ENCODE measurements at places on chromosomes 13 and 19.

- peak; percentile 11 for DNase-seq
Measured at GRCh38 chr19:21117041-21117907, 24.6 kb upstream of the ZNF431 start.

DNA sequence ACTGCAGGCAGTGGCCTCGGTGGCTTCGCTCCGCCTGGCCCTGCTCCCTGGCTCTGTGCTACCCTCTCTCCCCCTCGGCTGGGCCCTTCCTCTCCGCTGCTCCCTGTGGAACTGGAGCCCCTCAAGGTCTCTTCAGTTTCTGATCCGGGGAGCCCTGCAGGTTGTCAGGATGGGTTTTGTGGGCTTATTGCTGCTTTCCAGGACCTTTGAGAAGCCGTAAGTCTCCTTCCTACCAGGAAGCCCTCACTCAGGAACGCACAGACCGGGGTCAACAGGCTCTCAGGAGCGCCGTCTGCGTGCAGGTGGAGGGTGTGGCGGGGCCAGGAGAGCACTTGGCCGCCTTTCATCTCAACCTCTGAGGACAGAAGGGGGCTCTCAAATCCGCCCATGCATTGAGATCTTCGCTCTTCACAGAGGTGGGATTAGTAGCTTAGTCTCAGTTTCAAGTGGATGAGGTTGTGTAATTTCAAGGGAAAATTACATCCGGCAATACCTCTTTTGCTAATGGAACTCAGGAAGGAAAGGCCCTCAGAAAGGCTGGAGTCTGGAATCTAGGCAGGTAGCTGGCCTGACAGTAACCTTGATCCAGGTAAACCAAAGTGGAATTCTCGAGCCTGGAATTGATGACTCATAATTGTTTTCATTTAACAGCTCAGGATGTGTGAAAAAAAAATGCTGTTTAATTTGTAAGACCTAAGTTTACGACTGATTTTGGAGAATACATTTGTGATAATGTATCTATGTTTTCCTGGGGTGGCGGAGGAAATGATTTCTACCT lies 102.0 kb downstream of the ATP11A start:
- no peak for DNase-seq

- peak; percentile 26 for DNase-seq
Measured at GRCh38 chr19:33416307-33417215, 43.1 kb downstream of the CEBPG start.

- no peak for DNase-seq
Measured at GRCh38 chr13:51479199-51479523, 26.3 kb upstream of the INTS6 start.

DNA sequence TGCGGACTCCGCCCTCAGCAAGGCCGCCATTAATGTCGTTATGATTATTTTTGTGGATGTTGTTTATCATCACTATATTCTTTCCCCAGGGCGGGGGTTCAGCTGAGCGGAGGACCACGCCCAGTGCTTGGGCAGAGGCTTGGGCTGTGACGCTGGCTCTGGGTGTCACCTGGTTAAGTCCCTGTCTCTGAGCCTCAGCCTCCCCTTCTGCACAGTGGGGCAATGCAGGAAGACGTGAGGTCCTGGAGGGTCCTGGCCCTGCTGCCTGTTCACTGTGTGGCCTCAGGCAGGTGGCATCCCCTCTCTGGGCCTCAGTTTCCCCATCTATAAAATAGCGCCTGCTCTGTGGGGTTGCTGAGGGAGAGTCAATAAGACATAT lies 32.5 kb downstream of the NFIC start:
- no peak for DNase-seq

GRCh38 chr13:29165840-29166239 lies 345.7 kb downstream of the MTUS2 start:
- DNase-seq = no peak

GRCh38 chr13:31913459-31913858 lies 118.1 kb upstream of the FRY start:
- peak; percentile 24 for DNase-seq

- DNase-seq = peak; percentile 88
Measured at GRCh38 chr13:101514695-101515275, 62.3 kb downstream of the ITGBL1 start.

DNA sequence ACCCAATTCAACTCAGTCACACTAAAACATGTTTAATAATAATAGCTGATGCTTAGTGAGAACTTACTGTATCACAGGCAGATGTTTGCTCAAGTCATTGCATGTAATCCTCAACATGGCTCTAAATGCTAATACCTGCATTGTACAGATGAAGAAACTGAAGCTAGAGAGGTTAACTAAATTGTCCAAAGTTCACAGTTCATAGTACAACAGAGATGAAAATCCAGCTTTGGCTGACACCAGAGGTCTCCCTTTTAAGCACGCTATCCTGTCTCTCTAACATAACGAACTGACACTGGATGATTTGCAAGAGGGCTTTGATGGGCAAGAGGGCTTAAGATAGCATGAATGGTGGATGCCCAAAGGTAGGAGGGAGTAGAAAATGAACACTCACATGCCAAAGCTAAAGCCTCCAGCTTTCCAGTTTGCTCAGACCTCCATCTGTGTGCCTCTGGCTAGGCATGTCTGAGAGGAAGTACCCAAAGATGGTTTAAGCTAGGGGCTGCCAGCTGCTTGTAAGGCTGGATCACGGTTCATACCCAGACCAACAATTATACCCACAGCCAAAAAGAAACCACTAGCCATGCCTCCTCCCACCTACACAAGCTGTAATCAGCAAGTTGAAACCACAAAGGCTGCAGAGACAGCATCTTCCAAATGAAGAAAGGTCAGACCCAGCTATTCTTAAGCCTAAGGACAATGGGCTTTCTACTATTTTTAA lies 196.9 kb upstream of the UBL3 start:
- DNase-seq = no peak

DNA sequence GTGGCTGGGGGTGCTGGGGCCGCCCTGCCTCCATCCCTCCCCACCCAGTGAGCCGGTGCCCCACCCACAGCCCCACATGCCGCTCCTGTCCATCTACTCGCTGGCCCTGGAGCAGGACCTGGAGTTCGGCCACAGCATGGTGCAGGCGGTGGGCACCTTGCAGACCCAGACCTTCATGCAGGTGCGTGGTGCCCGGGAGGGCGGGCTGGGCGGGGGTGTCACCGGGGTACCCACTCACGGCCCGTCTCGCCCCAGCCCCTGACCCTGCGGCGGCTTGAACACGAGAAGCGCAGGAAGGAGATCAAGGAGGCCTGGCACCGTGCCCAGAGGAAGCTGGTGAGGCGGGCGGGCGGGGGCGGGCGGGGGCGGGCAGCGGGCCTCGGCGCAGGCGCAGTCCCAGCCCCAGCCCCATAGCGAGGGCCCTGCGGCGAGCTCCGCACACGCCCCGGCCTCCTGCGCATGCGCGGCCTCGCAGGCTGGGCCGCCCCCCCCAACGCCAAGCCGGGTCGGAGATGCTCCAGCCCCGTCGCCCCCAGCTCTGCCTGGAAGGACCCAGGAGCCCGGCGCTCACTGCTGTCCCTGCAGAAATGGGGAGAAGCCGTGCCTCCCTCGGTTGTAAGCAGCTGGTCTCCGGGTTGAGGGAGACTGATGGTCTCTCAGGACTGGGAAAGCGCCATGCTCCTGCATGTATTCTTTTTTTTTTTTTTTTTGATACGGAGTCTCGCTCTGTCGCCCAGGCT lies 7.7 kb downstream of the ARHGAP45 start:
- DNase-seq = peak; percentile 85

- DNase-seq = no peak
Measured at GRCh38 chr13:113155982-113156655, 2.3 kb upstream of the PROZ start.

GRCh38 chr19:32201211-32201610 lies 144.2 kb upstream of the ZNF507 start:
- DNase-seq = no peak

DNA sequence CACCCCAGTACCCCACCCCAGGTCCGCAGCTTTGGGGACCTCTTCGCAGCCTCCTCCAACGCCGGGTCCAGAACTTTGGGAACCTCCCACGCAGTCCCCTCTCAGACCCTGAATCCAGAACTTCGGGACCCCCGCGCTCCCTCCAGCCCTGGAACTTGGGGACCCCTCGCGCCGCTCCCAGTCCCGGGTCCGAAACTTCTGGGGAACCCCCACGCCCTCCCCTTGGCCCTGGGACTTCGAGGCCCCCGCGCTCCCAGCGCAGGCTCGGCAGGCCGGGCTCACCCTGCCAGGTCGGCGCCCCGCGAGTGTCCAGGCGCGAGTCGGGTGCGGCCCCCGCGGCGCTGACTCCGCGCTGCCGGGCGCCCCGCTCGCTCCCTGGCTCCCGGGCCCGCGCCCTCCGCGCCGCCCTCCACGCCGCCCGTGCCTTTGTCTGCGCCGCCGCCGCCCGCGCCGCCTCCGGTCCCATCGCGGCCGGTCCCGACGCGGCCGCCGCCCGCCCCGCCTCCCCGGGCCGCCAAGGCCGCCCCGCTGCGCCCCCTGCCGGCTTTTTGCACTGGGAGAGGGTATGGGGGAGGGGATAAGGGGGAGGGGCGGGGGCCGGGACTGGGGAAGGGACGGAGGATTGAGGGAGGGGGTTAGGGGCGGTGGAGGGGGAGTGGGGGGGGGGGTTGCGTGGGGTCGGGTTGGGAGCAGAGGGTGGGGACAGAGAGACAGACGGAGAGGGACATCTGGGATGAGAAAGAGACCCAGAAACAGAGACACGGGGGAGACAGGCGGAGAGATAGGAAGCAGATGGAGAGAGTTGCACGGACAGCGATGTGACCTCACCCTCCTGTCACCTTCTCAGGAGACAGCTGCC lies at the start of gene HOMER3:
Gene HOMER3 (minus strand): TSS at position 449 of the 859 bp plus-strand sequence. CDS start 2,235 bp downstream, outside the sequence.
- DNase-seq = peak; percentile 52

GRCh38 chr19:55345101-55345817 lies 5.6 kb downstream of the KMT5C start:
- DNase-seq = no peak

DNA sequence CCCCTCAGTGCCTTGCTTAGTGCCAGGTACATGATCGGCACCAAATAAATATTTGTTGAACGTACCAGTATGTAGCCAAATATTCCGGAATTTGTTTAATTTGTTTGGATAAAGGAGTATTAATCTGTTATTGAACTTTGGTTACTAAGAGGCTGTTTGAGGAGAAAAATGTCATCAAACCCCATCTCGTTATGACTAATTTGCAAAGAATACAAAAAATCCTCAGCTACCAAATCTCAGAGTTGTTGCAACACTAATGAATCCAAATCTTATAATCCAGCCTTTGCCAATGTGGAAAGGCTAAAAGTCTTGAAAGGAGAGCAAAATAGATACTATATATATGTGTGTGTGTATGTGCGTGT lies 79.5 kb downstream of the KLF5 start:
- no peak for DNase-seq

DNA sequence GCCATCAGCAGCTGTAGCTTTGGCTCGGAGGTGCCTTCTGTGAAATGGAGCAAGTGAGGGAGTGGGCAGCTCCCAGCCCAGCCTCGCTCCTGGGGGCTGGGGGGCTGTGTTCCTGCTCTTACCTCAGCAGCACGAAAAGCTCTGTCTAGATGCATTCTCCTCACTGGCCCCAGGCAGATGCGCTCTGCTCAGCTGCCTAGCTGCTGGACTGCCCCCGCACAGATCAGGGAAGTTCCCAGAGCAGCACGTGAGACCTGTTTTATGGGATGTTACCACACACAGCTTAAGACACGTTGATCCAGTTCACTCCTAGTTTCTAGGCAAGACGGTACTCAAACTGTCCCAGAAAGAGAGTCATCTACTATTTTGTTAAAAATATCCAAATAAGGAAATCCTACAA lies 13.6 kb downstream of the LCP1 start:
- no peak for DNase-seq

GRCh38 chr13:48500652-48501197 lies 32.2 kb downstream of the RCBTB2 start:
- no peak for DNase-seq

DNA sequence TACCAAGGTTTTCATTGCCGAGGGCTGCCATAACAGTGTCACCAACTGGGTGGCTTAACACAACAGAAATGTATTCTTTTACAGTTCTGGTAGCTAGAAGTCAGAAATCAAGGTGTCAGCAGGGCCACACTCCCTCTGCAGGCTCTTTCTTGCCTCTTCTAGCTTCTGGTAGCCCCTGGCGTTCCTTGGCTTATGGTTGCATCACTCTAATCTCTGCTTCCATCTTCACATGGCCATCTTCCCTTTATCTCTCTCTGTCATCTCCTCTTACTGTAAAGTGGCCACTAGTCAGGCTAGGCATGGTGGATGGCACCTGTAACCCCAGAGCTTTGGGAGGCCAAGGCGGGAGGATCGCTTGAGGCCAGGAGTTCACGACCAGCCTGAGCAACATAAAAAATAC lies 38.0 kb upstream of the MRI1 start:
- DNase-seq = no peak

DNA sequence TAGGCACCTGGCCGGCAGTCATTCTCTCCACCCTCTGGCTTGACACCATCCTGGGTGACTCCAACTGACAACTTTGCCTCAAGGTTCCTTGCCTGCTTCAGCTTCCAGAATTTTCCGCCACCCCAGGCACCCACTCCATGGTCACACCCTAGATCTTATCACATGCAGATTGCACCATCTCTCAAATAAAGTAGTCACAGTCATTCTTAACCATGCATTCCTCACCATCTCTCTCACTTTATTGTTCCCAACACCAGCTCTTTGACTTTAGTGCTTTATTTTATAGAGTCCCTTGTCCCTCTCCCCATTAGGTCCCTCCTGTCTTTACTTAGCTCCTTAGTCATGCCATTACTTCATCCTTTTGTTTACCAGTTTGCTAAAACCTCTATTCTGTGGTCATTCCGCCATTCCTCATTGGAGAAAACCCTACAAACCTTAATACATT lies 351.7 kb downstream of the SPRY2 start:
- no peak for DNase-seq

DNA sequence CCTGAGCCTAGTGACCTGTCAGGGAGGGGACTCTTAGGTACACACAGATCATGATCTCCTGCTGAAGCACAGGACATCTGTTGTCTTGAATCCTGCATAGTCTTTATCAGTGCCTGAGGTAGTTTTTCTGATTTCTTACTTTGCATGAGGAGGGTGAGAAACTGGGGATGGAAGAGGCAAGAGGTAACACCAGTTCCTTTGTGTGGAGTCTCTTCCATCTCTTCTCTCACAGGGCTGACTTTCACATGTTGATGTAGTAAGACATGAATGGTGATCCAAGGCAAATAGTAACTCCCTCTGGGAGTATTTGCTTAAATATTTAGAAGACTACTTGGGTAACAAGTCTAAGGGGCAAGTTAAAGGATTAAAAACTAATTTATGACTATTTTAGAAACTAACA lies 9.5 kb downstream of the NBEA start:
- DNase-seq = no peak

DNA sequence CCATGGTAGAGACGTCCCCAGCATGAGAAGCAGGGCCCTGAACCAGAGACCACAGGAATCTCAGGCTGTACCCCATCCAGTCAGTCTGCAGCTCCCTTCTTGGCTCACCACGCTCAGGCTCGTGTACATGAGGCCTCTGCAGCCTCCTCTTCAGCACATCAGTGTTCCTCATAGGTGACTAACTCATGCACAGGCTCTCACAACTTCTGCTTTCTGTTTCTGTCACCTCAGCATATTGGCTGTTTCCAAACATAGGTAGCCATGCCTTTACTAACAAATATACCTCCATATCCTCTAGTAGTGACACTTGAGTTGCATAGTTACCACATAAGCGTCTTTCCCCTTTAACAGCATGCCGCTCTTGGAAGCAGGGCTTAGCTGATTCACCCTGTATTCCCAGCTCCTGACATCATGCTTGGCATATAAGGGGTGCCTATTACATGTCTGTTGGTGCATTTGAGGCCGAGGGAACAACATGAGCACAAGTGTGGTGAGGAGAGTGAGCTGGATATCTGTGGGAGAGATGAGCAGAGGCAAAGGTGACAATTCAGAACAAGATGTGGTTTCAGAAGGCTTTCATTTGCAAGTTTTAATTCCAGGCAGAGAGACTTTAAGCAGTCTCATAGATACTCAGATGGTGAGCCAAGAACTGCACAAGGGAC lies 16.7 kb downstream of the ZNF473 start:
- no peak for DNase-seq
